ENCODE measurements at places on chromosomes 11 and 22.

DNA sequence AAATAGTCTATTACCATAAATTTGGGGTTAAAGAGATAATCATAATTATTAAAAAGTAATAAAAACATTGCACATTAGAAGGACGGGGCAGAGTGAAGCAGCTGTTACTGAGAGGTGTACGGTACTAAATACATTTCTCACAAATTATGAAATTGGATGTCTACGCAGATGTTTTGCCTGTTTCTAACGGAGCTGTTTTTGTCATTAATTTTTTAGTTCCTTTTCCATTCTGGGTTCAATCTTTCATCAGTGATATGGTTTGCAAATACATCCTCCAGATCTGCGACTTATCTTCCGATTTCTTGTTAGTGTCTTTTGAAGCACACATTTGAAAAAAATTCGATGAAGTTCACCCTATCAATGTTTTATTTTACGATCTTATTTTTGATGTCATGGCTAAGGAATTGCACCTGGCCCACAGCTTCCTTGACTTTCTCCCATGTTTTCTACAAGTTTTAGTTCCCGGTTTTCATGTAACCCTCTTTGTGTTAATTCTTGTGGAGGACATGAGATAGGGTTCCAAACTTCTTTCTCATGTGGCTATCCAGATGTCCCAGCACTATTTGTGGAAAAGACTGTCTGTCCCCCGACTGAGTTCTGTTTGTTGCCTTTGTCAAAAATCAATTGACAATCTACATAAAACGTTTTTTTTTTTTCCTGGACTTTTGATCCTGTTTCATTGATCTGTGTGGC lies 21.3 kb upstream of the KRTAP5-6 start:
- no peak for DNase-seq

DNA sequence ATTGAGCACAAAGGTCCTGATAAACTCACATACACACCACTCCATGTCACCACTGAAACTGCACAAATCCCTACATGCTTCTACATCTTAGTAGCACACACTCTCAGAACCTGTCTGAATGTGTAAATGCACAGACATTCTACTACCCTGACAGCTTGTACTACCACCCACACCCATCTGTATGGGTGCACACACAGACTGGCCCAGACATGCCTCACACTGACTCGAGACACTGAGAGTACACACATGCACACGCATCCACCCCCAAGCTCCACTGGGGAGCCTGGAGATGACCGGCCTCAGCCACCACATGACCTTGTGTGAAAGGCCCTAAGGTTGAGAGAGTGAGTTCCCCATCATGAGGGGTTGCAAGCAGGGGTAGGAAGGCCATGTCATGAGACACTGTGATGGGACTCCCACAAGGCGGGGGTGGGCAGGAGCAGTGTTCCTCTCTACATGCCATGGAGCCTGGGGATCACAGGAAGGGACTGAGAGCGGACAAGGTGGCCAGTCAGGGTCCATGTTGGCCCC lies 28.1 kb downstream of the ARAP1 start:
- DNase-seq, result no peak

GRCh38 chr22:28402060-28402459 lies 277.6 kb downstream of the TTC28 start:
- no peak for DNase-seq

DNA sequence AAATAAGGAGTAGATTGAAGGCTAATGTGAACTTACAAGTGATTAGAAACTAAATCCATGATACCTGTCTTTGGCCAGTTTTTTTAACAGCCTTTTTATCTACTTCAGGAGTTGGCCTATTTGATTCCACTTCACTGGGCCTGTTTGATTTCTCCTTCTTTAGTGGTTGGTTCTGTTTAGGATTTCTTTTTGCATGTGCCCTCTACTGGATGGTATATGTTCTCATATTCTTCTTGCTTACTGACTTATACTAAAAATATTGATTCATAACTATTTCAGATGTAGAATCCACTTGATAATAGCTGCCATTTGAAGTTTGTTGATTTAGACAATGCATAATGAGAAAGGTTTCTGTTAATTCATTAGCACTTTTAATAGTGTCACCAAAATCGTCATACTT lies 53.9 kb downstream of the USP47 start:
- DNase-seq, result peak; percentile 21

GRCh38 chr22:17090550-17090949 lies 5.8 kb downstream of the IL17RA start:
- DNase-seq, result no peak

DNA sequence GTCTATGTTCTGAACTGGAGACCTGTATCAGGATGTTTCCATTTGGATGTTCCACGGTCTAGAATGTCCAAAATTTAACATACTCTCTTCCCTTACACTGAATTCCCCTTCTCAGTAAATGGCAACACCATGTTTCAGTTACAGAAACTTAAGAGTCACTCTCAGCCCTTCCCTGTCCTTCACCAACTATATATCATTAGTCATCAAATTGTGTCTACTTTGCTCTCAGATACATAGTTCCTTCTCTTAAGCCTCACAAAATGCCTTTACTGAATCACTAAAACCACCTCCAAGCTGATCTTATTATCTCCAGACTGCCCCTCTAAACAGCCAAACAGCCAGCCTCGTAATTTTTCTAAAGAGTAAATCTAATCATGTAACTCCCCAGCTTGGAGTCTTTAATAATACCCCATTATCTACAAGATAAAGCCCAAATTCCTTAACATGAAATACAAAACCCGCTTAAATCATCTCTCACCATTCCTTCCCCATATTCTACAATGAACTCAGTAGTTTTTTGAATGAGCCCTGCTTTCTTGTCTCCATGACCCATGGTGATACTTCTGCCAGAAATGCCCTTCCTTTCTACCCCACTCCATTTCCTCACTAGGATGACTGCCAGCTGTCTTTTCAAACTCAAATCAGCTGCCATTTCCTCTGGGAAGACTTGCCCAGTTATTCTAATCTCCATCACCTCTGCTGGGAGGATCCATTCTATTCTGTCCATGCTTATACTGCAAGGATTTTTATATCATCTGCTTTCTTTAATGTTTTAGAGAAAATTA lies 102.7 kb upstream of the ARHGAP42 start:
- no peak for DNase-seq

- DNase-seq, result no peak
Measured at GRCh38 chr22:48223488-48224190, 1461.2 kb downstream of the TBC1D22A start.

DNA sequence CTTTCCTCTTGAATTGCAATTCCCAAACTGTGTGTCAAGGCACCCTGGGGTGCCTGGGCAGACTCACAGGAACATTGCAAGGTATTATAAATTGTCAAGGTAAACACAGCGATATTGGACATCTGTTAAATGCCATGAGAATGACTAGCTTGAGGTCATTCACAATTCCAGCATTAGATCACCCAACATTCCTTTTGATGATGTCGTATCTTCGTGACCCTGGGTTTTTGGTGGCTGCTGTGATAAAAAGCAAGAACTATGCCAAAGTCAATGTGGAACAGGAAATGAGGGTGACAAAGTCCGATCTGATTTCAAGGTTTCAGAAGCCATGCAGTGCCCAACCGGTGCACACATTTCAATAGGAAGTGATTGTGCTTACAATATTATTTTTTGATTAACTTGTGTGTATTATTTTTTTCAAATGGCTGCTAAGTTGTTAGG lies 458.4 kb downstream of the MIAT start:
- peak; percentile 99 for DNase-seq

DNA sequence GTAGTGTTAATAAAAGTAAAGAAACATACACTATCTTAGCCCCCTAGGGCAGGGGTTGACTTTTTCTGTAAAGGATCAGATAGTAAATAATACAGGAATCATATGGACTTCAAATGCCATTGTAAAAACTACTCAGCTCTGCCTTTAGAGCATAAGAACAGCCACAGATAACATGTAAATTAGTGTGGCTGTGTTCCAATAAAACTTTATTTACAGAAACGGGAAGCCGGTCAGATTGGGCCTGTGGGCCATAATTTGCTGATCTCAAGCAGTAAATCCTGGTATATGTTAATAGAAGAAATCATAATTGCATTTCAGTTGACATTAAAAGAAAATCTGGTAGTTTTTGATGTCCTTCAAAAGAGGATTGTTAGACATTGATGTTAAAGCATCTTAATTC lies 76.5 kb downstream of the ZC3H12C start:
- DNase-seq, result no peak

GRCh38 chr22:17931400-17931825 lies 92.9 kb downstream of the MICAL3 start:
- no peak for DNase-seq

DNA sequence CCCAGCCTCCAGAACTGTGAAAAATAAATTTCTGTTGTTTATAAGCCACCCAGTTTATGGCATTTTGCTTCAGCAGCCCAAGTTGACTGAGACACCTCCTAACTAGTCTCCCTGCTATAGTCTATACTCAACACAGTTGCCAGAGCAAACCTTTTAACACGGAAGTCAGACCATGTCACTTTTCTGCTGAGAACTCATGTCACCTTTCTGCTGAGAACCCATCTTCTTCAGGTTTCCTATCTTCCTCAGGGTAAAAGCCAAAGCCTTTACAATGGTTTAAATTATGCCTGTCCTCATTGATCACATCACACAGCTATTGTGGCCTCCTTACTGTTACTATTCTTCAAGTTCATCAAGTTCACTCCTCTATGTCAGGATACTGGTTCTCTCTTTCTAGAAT lies 74.3 kb upstream of the SOX6 start:
- no peak for DNase-seq

DNA sequence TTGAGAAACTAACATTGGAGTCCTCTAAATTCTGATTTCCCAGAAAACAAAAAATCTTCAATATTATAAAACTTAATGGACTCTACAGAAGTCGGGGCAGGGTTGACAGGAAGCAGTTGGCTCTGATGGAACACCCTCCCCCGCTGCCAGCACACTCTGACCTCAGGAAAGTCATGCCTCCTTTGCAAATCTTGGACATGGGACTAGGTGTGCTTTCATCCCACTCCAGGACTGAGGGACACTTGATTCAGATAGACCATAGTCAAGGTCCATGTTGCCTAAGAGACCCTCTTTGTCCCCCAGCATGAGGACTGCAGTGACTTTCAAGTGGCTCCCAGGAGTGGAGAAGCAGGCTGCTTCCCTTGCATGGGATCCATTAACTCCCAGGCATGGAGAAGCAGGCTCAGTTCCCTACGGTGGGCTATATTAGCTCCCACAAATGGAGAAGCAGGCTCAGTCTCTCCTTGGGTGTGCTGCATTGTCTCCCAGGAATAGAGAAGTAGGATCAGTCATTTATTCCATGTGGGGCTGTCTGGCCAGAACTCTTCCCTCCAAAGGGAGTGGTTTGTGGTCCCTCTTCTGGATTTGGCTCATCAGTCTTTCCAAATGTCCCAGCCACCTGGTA lies 38.3 kb downstream of the C22orf31 start:
- DNase-seq, result no peak

DNA sequence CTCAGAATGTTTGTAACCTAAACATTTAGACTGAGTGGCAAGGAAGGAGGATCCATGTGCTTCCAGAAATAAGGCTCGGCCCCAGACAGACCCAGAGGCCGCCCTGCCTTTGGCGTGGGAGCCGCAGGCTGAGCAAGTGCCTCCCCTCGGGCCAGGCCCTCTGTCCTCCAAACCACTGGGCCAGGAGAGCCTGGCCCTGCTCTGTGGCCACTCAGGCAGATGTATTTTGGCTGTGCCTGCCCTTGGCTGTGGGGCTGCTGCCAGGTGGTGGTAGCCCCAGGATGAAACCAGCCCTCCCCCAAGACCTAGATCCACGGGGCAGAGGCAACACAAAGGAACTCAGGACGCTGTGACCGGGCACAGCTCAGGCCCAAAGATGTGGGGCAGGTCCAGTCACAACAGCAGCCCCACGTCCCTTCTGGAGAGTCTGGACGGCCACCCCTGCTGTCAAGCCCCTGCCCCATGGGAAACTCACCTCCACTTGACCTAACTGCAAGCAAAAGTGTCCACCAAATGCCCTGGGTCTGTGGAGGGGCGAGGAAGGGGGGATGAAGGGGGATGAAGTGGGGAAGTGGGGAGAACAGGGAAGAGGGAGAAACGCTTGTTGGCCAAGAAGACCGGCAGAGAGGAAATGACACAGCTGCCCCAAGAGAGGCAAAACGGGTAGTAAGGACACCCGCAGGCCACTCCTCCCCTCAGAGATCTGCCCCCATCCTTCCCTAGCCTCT lies 24.0 kb downstream of the PISD start:
- DNase-seq, result peak; percentile 23

- DNase-seq, result no peak
Measured at GRCh38 chr11:118059246-118059940, 17.5 kb upstream of the TMPRSS4 start.

DNA sequence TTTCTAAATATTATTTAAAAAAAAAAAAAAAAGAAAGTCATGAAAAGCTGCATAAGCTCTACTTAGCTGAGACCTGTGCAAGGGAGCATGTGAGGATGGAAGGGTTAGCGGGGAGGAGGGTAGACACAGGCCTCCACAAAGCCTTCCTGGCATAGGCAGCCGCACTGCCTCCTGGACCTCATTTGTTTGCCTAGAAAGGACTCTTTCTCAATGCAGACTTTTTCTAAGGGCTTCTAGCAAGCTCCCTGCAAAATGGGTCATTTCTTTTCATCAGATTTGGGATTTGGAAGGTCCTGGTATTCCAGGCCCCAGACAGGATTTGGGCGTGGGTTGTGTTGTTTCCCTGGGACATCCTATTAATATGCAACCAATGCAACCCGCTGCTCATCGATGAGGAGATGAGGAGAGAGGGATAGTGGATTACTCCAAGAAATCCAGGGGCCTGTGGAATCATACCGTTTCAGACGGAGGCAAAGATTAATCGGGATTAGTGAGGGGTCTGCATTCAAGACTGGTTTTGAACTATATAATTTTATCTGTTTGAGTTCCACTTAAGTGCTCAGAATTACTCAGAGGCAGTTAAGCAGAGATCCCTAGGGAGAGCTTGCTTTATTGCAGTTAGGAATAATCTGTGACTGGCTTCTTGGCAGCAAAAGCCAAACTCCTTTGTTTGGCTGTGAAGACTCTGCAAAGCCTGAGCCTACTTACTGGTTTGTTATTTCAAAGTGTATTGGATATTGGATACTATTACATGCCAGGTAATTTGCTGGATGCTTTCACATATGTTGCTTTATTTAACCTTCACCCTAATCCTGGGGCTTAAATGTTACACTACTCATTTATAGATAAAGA lies 106.9 kb upstream of the NAV2 start:
- peak; percentile 82 for DNase-seq

- DNase-seq, result peak; percentile 27
Measured at GRCh38 chr22:36136988-36137387, 23.6 kb downstream of the APOL3 start.

DNA sequence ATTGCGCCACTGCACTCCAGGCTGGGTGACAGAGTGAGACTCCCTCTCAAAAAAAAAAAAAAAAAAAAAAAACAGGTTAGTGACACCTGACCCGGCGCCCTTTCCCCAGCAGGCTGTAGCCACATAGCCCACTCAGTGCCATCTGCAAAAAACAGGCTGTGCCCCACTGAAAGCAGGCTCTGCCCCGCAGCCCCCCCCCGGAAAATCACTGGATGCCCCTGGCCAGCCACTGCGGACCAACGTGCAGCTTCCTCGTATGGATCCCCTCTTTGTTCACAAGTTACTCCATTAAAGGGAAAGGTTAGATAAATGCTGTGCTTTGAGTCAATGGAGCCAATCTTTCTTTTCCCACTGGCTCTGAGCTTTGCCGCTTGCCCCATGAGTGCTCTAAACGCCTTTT lies 660.3 kb downstream of the TBC1D22A start:
- DNase-seq, result no peak
